ENCODE measurements at places on chromosomes 7 and 10. TPM values are rescaled to one million over a fixed set of nuclear protein-coding genes. Genes with fewer than 3 reads are reported as not detected.

DNA sequence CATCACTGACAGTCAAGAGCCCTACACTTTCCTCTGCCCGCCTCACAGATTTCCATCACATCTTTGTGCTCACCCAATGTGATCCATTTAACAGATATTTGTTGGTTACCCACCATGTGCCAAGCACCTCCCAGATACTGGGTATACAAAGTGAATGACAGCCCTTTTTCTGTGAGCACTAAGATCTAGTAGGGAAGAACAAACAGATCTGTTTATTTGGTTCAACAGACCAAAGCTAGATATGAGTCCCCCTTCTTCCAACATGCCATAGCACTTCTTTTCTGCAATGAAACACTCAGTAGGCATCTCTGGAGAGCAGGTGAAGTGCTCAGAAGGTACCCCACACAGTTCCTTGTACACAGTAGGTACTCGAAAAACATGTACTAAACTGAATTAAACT, 101.4 kb downstream of the HIPK2 start:
- H3K4me1 ChIP-seq: peaks cover 63% of the 10 kb centered on the region
- no peak overlapping the region for H3K4me3 ChIP-seq
- no peaks in the 10 kb centered on the region for H3K27me3 ChIP-seq
- no peak for DNase-seq
- peaks cover 6% of the 10 kb centered on the region for H3K36me3 ChIP-seq

The SPDYE2B gene
- not detected for total RNA-seq

The GIMAP5 gene
- not detected for total RNA-seq

DNA sequence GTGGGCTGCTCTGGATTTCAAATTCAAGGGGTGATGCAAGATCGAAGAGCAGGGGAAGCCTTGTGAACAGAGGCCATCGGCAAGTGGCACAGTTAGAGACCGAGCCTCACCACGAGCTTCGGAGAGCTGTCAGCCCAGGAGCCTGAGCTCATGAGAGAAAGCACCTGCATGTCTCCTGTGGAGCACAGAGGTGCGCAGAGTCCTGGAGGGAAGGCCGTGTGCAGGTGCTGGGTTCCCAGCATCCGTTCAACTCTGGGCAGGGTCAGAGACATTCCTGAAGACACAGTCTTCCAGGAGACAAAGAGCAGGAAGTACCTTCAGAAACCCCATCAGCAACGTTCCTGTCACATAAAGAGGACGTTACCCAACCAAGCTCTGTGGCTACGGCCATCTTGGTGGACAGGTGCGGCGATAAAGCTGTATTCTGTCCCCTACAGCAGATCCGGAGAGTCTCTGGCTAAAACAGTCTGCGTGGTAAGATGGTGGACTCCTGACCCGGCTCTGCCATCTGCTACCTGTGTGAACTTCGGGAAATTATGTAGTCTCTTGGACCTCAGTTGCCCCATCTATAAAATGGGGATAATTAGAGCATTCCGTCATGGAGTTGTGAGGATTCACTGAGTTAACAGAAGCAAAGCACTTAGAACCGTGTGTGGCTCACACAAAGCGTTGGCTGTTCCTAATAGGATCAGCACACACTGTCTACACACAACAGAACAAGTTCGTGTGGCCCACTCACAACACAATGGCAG, 40.6 kb downstream of the NOD1 start:
- H3K27ac ChIP-seq: no peak overlapping the region
- no peak for DNase-seq
- peaks cover 25% of the 10 kb centered on the region for H3K36me3 ChIP-seq
- no peaks in the 10 kb centered on the region for H3K27me3 ChIP-seq
- H3K4me3 ChIP-seq: no peak overlapping the region

- no peak overlapping the region for H3K4me3 ChIP-seq
- H3K36me3 ChIP-seq: no peaks in the 10 kb centered on the region
- peaks cover 34% of the 10 kb centered on the region for H3K4me1 ChIP-seq
- DNase-seq: no peak
Observed at GRCh38 chr10:115772606-115773005, 500.4 kb downstream of the GFRA1 start.

- H3K27ac ChIP-seq: no peak overlapping the region
- peak overlapping the region; percentile 100 for H3K4me3 ChIP-seq
- peaks cover 29% of the 10 kb centered on the region for H3K4me1 ChIP-seq
- peaks cover 2% of the 10 kb centered on the region for H3K36me3 ChIP-seq
- peaks cover 22% of the 10 kb centered on the region for H3K27me3 ChIP-seq
Observed at GRCh38 chr10:13587391-13587790, 626 bp downstream of the PRPF18 start.

Data from chondrocyte (in vitro differentiated cells).